ENCODE measurements at places on chromosomes 6 and 20.
A peak's percentile ranks its signal among the peaks of the same experiment; 100 is the strongest.

GRCh38 chr6:157667211-157668008 lies 155.6 kb upstream of the SNX9 start:
- peak; percentile 66 for DNase-seq

DNA sequence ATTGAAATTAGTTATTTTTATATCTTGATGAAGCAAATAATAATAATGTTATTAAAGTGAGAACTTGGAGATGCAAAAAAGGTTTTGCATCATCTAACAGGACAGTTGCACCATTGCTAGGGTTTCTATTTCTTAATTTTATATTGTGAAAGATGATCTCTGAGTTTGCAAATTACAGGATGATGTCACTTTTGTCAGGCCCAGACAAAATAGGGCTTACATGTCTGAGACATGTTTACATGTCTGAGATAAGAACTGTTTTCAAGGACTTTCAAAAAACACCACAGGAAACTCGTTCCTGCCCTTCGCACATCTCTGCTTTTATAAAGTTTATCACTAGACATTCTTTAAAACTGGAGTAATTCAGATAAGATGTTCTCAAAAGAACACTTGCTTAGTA lies 1075.8 kb upstream of the MANEA start:
- DNase-seq: no peak

DNA sequence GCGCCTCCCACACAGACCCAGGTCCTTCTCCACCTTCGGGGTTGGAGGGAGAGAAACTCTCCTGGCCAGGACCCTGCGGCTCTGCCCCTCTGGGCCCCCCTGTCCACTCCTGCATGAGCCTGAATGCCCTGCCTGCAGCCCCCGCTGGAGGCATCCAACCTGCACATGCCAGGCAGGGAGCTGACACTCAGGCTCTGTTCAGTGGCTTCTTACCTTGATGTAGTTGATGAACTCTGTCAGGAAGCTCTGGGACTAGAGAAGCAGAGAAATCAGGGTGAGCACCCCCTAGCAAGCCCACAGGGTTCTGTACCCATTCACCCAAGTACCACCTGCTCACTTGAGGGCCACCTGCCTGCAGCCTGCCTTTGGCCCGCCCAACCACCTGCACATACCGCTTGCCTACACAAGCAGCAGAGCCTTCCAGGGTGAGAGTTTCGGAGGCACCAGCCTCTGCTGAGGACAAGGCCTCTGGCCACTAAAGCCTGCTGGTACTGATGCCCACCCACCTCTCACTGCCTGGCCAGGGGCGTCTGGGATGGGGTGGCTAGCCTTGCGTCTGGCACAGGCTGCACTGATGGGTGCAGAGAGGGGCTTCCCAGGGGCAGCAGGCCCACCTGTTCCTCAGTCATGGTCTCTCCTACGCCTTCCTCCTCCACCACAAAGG lies 9.7 kb downstream of the DDRGK1 start:
- DNase-seq: no peak

- DNase-seq: peak; percentile 51
Observed at GRCh38 chr20:3115190-3116107, 30.9 kb upstream of the AVP start.

DNA sequence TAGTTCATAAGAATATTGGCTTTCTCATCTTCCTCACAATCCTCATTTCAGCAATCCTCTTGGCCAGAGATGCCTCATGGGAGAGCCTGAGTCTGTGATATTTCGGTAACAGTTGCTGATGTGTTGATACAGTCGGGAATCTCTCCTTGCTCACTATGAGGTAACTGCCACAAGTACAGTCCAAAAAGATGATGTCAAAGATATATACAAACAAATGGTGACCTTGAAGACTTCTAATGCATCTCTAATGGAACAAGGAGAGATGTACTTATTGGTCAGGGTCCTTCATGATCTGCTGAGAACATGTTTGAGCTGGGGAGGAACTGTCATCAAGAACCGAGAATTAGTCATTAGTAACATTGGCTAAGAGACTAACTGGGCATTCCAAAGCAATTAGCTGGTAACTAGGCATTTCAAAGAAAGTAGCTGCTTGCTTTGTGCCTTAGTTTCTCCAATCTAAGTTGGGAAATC lies 56.1 kb downstream of the FILIP1 start:
- peak; percentile 86 for DNase-seq

DNA sequence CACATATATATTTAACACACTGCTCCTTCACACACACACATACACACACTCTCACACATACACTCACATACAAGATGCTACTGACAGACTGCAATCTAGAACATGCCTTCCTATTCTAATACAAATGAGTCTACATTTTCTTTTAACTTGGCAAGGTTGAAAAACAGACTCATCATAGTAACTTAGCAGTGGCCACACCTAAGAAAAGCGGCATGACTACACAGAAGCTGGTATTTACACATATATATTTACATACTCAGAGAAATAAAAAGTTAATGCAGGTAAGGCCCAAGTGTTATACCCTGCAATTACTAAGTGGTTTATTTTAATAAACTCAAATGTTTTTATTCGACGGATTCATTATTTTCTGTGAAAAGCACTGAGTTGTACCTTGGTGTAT lies 209.3 kb downstream of the FOXC1 start:
- no peak for DNase-seq

DNA sequence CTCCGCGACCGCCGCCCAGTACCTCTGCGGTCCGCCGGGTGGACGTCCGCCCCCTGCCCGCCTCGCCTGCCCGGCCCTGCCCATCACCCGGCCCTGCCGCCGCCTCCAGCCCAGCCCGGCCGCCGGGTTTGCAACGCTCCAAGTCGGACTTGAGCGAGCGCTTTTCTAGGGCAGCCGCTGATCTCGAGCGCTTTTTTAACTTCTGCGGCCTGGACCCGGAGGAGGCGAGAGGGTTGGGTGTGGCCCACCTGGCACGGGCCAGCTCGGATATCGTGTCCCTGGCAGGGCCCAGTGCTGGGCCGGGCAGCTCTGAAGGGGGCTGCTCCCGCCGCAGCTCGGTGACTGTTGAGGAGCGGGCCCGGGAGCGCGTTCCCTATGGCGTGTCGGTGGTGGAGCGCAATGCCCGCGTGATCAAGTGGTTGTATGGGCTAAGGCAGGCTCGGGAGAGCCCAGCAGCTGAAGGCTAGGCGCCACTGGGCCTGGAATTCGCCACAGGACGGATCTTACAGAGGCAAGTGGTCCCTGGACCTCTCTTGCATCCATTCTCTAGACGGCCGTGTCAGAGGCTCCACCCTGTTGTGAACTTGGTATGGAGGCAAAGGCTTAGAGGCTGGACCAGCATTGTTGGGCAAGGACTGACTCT lies 11.8 kb downstream of the FAM110A start:
- DNase-seq: no peak

DNA sequence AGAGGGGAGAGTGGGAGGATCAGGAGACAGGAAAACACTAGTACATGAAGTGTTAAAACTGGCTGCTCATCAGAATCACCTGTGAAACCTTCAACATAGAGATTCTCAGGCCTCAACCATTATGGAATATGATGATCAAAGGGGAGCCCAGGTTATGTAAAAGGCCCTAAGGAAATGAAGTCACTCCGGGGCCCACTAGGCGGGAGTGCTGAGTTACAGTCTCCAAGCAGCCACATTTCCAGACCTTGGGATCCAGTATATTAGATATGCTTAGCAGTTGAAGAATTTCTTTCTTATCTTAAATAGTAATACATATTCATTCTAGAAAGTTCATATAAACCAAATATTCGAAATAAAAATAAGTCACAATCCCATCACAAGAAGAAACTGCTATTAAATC lies 476.3 kb downstream of the PRKN start:
- DNase-seq: peak; percentile 4

- no peak for DNase-seq
Observed at GRCh38 chr6:31169123-31169857, 1.2 kb downstream of the POU5F1 start.

GRCh38 chr6:125791151-125791819 lies 525 bp downstream of the NCOA7 start:
- DNase-seq: peak; percentile 42

GRCh38 chr20:57398231-57398821 lies 7.1 kb downstream of the RBM38 start:
- no peak for DNase-seq

DNA sequence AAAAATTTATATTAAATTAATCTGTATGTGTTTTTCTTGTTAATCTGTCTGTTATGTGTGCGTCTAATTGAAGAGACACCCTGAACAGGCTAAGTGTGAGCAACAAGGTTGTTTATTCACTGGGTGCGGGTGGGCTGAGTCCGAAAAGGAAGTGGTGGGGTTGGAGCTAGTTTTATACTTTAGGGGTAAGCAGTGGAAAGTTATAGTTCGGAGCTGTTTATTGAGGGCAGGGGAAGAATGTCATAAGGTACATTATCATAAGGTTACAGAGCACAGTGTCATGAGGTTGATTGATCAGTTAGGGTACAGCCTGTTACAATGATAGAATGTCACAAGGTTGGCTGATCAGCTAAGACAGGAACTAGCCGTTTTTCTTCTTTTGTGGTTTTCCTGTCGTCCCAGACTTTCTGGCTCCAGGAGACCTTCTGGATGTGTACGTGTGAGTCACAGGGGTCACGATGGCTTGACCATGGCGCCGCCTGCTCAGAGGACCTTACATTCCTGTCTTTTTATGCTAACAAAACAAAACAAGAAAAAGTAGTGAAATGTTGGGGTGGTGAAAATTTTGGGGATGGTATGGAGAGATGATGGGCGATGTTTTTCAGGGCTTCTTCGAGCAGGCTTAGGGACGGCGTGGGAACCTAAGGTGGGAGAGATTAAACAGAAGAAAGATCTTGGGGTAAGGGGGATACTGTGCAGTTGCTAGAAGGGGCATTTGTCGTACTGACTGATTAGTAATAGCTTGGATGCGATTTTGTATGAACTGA lies 754.0 kb upstream of the ADGRB3 start:
- DNase-seq: peak; percentile 4

GRCh38 chr6:169082817-169083507 lies 170.7 kb downstream of the THBS2 start:
- DNase-seq: no peak

DNA sequence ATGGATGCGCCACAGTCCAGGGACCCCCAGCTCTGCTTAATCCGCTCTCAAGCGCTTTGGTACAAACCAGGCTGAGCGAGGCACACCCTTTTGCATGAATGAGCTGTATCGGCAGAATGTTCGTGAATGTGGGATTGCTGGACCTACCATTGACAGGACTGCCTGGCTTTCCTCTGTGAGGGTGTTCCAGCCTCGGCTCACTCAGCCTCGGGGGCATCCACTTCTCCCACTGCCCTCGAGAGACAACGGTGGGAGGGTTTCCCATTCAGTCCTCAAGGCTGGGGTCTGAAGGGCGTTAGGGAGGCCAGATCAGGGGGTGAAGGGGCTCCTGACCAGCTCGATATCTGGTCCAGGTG lies 17.4 kb downstream of the MDFI start:
- DNase-seq: no peak

DNA sequence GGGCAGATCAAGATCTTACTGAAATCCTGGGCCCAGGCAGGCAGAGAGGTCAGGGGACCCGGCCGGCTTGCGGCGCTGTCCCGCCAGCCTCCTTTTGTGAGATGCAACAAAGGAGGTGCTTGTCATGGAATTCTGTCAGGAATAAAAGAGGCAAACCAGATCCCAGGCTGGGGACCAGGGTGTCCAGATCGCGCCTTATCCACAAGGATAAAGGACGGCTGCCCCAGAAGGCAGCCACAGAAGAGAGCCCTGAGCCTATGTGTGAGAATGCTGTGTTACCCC lies 42.6 kb upstream of the CDH22 start:
- DNase-seq: no peak

DNA sequence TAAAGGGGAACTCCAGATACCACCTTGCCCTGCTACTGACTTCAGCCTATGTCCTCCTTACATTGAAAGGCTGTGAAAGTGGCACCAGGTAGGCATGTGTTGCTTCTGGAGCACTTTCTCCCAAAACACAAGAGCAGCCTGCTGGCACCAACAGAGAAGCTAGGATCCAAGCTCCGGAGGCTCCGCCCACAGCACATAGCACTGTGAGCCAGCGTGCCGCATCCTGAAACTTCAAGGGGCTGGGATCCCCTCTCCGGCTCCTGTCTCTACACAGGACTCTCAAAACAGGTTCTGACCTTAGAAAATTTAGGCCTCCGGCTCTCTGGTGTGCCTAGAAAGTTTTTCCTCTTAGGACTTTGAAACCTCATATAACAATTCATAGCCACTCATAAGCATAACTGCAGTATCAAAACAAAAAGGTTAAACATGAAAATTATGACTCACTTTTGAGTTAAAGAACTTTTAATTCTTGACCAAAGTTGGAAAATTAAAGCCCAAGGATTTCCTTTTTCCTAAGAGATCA lies 41.1 kb downstream of the EZR start:
- DNase-seq: no peak

DNA sequence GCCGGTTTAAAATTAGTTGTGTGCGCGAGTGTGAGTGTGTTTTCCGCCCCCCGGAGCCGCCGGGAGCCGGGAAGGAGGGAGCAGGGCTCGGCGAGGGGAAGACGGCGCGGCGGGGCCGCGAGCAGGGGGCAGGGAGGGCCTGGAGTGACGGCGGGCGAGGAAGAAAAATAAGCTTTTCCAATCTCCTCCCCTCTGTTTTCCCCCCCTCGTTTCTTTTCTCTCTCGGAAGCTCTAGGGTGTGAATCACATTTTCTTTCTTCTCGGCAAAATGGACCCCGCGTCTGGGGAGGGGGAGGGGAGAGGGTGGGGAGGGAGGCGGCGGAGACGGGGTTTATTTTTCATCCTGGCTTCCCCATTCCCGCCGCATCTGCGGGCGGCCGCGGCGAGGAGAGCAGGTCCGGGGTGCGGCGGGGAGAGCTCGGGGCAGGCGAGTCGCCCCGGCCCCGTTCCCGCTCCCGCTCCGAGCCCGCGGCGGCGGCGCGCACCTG lies 881 bp downstream of the BICRAL start:
- DNase-seq: peak; percentile 97

DNA sequence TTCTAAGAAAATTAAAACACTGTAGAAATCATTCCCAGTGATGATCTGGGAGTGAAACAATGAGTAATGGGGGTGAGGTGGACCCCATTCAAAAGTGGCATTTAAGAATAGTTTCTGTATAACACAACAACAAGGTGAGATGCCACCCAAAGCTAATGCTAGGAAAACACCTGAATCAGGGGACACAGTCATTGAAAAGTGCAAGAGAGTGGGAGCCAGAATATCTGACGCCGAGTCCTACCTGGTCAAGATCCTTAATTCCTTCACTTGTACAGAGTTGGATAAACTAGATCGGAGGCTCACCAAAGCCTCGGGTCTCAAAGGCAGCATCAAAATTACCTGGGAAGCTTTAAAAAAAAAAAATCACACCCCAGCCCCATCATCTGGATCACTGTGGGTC lies 17.7 kb downstream of the TNFRSF21 start:
- no peak for DNase-seq

GRCh38 chr6:91437315-91437729 lies 850.5 kb upstream of the MAP3K7 start:
- DNase-seq: no peak

GRCh38 chr6:32105433-32105832 lies 3.7 kb downstream of the TNXB start:
- DNase-seq: no peak

DNA sequence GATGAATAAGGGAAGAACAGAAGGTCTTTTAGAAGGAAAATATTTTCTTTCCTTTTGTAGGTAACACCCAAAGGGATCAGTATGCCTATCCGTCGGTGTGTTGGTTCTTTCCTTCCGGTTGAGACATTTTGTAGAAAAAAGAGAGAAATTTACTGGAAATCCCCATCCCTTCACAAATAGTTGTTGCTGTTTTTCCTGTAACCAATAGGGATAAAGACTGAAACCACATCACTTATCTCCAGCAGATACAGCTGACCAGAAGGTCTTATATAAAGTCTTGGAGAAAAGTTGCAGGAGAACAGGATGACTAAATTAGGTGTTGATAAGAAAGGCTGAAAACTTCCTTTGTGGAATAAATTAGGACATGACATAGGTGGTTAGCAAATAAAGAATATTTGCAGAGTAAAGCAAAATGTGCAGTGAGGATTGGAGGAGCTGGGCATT lies 14.8 kb upstream of the HLA-DRB1 start:
- DNase-seq: no peak
